ENCODE measurements at places on chromosomes 4 and X.

DNA sequence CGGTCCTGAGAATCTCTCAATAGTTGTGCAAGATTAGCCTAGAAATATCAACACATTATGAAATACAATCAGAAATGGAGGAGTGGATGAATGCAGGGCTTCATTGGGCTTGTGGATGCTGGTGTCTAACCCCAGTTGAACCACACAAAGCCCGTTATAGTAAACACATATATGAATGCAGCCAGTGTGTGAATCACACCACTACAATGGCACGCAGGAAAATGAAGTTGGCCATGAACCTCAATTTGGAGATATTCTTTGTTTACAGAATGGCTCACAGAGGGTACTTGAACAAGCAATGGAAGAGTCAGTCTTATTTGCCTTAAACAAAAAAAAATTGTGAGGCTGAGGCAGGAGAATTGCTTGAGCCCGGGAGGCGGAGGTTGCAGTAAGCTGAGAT, 57.8 kb downstream of the SOD3 start:
- DNase-seq, result no peak

- DNase-seq, result no peak
Measured at GRCh38 chr4:140266958-140267568, 106.4 kb upstream of the SCOC start.

DNA sequence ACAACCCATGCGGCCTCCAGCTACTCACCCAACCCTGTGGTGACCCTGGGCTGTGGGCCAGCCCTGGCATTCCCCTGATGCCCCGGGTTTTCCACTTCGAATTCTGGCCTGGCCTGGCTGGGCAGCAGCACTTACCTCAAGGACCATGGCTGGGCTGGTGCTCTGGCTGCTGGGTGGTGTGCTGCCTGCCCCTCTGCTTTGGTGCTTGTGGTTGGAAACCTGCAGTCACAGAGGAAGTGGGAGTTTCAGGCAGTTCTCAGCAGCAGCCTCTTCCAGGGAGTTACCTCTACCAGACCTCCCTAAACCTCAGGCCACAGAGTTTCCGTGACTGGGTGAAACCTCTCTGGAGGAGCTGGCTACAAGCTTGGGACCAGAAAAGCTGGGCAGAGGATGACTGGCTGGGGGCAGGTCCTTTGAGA, at the start of gene CXCR3:
Gene CXCR3, minus strand, starts transcription at position 209 of the 419 bp plus-strand sequence. Its CDS starts 62 bp downstream, at position 147.
- no peak for DNase-seq

DNA sequence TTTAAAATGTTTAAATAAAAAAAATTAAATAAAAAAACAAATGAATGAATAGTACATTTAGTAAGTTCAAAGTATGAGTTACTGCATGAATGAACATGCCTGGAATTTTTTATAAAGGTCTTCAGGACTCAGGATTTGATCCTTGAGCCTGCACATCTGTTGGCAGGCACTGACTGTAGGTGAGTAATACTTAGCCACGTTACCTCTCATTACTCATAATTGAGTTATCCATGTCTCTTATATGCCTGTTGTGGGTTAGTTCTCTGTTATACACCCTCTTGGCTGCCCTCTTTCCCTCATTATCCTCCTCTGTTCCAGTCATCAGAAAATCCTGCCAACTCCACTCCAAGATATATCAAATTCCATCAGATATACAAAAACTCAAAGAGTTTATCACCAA, 276.0 kb downstream of the FBXW7 start:
- no peak for DNase-seq

GRCh38 chrX:31652650-31653049, 580.8 kb upstream of the FTHL17 start:
- no peak for DNase-seq

DNA sequence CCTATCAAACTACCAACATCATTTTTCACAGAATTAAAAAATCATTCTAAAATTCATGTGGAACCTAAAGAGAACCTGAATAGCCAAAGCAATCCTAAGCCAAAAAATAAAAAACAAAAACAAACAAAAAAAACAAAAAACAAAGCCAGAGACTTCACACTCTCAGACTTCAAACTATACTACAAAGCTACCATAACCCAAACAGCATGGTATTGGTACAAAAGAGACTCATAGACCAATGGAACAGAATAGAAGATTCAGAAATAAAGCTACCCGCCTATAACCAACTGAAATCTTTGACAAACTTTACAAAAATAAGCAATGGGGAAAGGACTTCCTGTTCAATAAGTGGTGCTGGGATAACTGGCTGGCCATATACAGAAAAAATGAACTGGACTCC, 152.3 kb upstream of the SMIM31 start:
- no peak for DNase-seq

DNA sequence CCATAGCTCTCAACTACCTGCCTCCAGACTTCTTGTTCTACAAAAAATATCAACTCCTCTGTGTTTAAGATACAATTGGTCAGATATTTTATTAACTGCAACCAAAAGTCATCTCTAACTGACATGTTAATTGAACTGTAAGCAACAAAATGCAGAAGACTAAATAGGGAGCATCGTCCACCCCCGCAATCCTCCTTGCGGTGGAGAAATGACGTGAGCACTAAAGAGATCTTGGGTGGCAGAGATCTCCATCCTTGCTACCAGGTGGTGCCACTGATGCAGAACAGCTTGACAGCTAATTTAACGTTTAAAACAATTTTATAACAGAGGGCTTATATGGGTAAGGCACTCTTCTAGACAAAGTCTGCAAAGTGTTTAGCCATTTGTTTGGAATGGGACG, 164.4 kb upstream of the FTHL17 start:
- no peak for DNase-seq

- DNase-seq, result no peak
Measured at GRCh38 chr4:130183096-130183495, 1087.1 kb downstream of the C4orf33 start.

DNA sequence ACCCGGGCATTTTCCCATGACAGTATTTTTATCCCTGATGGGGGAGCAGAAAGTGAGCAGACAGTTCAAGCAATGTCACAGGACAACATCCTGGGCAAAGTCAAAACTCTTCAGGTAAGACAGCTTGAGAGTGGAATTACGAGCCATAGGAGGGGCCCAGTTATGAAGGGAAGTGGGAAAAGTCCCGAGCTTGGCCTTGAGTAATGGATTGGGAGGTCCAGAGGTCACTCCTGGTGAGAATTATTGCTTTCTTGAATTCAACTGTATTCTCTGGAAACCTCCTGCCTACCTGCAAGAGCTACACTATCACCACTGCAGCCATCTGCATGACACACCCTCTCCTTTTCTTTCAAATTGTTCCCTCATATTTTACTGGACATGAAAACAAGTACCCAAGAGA, 89.1 kb downstream of the AASDH start:
- no peak for DNase-seq

DNA sequence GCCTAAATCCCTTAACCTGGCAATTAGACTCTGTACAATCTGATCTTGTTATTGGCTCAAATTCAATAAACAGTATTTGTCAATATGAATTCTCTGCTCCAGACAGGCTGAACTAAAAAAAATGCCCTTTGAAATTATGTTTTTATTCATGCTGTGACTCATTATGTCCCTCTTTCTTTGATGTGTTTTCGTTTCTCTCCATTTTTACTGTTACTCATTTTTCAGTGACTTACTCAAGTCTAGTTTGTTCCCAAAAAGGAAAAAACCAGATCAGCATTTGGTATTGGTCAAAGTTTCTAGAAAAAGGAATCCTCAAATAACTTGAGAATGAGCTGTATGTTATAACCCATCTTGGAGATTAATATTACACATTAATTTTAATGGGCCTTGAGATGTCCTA, 40.4 kb downstream of the UNC5C start:
- no peak for DNase-seq

GRCh38 chr4:168304744-168305459, 13.7 kb downstream of the DDX60 start:
- DNase-seq, result no peak

DNA sequence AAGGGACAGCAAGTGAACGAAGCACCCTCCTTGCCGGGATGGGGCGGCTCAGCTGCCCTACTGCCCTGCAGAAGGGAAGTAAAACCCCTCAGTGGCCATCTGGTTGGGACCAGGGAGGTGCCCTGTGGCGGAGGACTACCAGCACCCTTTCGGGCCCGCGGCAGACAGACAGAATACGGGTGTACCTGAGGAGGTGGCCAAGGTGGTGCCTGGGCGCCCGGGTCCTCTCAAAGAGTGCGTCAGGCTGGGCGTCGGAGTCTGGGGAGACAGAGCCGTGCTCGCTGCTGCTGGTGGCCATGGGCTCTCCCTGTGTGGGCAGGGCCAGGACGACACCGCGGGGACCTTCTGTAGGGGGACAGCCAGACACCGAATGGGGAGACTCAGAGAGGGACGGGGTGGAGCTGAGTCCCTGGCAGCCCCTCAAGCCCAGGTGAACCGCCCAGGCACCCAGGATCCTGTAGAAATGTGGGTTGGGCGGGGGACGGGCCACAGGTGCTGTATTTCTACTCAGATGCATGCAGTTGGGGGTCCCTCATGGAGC, 29.7 kb downstream of the PDHA1 start:
- no peak for DNase-seq

DNA sequence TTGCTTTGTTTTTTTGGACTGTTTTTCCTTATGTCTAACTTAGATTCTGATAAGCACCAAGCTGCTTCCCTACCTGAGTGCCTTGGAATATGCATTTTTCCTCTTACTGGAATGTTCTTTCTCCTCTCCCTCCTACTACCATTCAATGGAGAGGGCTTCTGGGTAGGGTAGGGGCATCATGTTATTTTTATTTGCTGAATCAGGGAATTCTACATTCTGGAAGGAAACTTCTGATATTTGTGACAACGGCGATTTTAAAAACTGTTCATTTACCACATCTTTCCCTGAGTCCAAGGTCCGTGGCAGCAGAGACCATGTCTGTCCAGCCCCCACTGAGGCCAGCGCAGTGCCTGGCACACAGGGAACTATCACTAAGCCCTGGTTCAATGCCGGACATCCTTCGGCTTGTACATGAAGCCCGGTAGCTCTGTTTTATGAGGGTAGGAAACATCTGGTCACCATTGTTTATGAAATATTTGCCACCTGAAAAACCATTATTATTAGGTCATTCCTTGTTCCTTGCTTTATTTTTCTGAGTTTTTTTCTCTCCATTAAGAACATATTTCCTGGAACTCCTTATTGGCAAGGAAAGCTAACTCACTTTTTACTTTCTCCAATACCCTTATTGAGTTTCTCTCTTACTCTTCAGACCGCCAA, 57.0 kb downstream of the PALLD start:
- DNase-seq, result no peak

- no peak for DNase-seq
Measured at GRCh38 chr4:126465341-126465740, 1150.6 kb downstream of the FAT4 start.

GRCh38 chr4:10730590-10730989, 46.0 kb upstream of the CLNK start:
- no peak for DNase-seq

DNA sequence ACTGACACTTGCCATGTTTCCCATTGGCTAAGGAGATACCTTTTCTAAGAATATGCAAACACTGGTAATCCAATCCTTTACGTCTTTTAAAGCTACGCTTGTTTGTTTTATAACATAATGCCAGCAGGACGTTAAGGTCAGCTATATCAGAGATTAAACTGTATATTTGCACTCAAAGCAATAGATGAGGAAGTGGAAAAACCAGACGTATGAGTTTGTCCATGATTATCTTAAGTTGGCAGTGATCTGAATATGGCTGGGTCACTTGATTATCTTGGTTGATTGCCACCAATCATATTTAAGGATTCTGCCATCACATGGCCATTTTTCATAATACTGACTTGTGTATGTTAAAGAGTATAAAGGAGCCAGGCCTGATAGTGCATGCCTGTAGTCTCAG, 19.4 kb downstream of the TMSB4X start:
- no peak for DNase-seq

DNA sequence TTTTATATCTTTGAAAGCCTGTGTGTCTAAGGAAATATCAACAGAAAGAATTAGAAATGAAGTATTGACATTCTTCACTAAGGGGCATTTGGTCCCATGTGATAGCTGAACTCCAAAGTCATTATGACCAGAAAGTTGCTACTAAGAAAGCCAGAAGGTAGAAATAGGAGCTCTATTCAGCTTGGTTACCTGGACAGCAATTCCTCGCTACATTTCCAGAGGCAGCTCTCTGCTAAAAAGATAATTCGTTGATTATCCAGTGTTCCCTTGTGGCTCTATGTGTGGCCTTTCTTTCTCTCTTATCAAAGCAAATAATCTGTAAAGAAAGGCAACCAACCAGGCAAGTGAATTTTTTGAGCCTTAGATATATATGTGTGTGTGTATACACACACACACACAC, 341.3 kb downstream of the ADGRL3 start:
- DNase-seq, result no peak

DNA sequence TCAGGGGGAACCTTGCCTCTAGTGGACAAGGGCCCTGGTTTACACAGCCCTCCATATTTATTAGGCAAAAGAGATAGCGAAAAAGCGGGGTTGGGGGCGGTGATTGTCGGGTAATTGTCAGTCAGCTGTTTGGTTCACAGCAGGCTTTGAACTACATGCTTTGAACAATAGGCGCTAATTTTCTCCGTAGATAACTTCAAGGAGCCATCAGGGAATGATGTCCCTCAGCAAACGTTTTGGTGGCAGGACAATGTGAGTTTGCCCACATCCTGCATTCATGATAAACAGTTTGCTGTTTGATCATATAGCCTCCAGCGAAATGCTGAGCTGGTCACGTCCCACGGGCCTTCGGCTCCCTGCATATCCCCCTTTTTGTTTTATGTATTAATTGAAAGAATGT, 65.2 kb downstream of the KANTR start:
- no peak for DNase-seq

DNA sequence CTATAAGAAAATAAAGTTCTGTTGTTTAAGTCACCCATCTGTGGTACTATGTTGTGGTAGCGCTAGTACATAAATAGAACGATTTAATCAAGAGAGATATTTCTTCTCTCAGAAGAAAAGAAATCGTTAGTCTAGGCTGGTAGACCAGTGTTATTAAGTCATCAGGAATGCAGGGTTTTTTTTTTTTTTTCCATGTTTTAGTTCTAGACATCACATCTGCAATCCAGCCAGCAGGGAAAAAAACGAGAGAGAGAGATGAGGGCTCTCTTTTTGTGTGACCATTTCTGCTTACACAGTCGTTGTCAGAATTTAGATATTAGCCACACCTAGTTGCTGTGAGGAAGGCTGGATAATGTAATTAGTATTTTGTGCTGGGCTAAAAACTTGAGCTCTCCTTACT, 417.4 kb downstream of the TMA16 start:
- no peak for DNase-seq

- no peak for DNase-seq
Measured at GRCh38 chrX:12956704-12957534, 18.0 kb upstream of the TMSB4X start.

- no peak for DNase-seq
Measured at GRCh38 chr4:151231915-151232595, 44.9 kb upstream of the PRSS48 start.

GRCh38 chrX:71251466-71251973, 2.4 kb downstream of the ZMYM3 start:
- DNase-seq, result no peak

DNA sequence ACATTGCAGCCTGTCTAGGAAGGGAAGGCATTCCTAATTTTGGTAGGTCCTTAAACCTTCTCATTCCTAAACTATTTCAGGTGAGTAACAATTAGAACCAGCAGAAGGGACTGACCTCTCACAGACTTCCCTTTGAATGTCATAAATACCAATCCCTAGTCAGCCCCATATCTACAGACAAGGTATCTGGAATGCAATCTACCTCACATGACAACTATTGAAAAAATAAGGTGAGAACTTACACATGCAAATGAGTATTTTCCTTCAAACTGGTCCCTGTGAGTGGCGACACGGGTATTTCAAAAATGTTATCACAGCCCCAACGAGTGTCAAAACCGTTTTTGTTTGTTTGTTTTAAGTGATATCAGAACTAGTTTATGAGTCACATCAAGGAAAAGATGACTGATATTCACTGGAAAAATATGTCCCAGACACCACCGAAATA, 102.4 kb upstream of the VCX2 start:
- no peak for DNase-seq
